ENCODE measurements at places on chromosomes 5 and 9.

DNA sequence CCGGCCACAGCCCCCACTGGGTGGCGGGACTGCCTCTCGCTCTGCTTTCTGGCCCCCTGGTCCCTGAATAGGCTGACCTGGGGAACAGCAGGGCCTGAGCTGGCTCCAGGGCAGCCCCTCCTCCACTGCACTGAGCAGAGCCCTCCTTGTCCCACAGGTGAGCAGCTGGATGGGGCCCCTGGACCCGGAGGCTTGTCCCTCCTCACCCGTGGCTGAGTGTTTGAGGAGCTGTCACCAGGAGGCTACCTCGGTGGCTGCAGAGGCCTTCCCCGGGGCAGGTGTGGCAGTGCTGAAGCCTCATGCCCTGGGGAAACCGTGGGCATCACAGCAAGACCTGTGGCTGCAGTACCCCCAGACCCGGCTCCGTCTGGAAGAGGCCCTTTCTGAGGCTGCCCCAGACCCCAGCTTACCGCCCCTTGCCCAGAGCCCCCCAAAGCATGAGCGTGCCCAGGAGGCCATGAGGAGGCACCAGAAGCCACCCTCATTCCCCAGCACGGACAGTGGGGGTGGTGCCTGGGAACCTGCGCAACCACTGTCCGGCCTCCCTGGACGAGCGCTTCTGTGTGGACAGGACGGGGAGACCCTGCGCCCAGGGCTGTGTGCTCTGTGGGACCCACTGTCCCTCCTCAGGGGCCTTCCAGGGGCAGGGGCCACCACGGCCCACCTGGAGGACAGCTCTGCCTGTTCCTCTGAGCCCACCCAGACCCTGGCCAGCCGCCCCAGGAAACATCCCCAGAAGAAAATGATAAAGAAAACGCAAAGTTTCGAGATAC lies 28.5 kb upstream of the LRRC14B start:
- no peak for DNase-seq

DNA sequence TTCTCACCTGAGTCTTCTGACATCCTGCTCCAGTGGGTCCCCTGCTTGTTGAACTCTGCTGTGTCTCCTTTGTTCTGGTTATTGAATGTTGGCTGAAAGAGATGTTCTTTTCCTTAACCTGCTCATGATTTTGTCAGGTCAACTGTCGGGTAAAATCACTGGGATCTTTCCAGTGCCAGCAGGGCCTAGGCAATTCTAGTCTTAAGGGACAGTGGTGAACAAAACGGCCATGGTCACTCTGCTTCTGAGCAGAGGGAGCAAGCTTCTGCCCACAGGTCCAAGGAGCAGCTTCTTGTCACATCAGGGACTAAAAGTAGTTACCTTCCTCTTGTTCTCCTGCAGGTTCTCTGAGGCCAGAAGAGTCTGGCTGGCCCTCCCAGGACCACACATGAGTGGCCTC lies 65.6 kb downstream of the SEC61B start:
- DNase-seq = no peak

GRCh38 chr9:134168757-134169550 lies 4.6 kb upstream of the RNU6ATAC start:
- no peak for DNase-seq

DNA sequence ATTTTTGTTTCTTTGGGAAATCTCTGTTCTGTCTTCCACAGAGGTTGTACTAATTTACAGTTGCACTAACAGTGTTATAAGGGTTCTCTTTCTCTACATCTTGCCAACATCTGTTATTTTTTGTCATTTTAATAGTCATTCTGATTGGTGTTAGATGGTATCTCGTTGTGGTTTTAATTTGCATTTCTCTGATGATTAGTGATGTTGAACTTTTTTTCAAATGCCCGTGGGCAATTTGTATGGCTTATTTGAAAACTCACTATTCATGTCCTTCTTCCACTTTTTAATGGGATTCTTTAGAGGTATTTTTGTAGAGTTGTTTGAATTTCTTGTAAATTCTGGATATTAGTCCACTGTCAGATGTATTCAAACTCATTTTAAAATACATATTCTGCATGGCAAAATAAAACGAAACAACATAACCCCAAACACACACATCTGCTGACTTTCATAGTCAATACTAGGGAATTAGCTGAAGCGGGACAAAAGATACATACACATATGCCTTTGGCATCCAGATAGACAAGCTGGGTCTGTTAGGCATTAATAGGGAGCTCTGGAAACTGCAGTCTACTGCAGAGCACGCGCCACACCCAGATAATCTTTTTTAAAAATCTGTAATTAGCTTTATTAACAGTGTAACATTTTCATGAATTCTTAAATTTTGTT lies 5.8 kb upstream of the SPATA31C2 start:
- DNase-seq = no peak

GRCh38 chr5:42490831-42491230 lies 67.6 kb downstream of the GHR start:
- DNase-seq = no peak

DNA sequence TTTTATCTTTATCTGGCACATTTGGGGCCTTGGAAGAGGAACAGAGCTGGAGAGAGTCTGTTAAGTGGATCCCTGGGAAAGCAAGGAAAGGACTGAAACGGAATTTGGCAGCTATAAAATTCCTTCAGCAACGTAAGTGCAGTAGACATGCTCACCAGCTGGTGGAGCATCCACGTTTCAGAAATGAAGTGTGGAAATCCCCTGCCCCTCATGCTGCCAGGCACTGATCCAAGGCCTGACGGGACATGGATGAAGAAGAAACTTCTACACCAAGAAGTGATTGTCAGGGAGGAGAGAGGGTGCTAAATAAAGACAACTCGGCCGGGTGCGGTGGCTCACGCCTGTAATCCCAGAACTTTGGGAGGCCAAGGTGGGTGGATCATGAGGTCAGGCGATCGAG lies 209.3 kb downstream of the ROR2 start:
- no peak for DNase-seq

DNA sequence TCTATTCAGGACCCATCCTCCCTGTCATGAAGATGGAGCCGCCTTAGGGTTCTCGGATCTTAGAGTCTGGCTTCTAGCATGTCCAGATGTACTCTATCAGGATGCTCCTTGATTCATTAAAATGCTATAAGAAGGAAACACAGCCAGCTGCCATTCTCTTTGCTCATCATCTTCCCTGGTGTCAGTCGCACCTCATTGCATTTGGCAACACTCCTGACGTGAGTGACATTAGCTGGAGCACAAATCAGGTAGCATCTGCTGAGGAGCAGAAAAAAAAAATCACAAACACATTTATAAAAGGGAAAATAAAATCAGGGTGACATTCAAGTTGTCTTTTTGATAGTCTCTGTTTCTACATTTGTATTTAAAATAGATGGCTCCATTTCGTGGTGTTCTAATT lies 226.1 kb upstream of the NMUR2 start:
- DNase-seq = no peak

DNA sequence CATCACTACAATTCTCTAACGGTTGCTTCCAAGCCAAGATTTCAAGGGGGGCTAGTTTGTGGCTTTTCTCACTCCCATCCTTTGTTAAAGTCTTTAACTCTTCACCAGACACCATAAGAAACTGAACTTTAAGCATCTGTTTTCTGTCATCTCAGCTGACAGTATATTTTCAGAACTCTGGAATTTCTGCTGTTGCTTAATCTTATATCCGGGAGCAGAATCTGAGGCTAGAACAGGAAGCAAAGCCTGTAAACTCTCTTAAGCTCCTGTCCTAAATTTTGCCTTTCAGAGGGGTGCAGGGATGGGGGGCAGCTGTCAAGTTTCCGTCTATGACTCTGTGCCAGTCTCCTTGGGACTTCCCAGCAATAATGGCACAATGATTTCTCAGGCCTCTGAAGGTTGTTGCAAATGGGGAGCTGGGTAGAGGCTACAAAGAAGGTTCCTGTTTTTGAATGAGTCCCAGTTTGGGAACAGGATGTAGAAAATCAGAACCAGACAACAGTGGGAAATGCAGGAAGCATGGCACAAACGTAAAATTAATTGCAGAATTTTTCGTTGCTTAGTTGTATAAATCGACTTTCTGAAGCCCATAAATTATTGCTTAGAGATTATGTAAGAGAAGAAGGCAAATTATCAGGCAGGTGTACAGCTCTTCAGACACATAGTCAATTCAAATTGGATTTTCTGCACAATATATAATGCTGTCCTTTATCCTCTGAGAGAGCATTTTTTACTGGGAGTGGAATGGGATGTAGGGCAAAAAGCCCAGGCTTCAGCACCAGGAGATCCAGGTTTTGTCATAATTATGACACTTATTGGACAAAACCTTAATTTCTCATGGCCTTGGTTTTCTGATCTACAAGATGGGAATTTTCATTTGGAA lies 430.9 kb downstream of the DMAC1 start:
- DNase-seq = no peak

DNA sequence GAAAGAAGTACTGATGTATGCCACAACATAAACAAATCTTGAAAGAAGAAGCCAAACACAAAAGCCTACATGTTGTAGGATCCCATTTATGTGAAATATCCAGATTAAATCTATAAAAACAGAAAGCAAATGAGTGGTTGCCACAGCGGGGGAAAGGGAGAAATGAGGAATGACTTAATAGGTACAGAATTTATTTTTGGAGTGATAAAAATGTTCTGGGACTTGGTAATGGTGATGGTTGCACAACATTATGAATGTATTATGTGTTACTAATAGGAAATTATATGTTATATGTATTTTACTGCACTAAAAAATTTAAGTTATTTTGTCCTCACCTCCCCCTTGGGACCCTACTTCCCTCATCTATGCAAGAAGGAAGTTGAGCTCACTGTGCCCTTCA lies 16.4 kb upstream of the TTC1 start:
- DNase-seq = no peak

- DNase-seq = no peak
These were observed 2.4 kb downstream of the WNK2 start for GRCh38 chr9:93186215-93186945.

DNA sequence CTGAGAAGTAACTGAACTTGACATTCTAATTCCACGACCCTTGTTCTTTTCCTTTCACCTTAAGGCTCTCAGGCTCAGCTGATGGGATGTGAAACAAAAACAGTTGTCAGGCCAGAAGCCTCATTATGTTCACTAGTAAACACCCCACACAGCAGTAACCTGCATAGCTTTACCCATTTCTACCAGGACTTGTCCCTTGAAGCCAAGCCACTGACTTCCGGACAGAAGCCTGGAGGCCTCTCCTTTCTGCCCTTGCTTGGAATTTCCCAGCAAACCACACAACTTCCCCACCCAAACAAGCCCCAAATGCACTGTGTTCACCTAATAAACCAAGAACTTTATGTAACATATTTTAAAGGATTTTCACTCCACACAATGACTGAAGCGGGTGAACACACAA lies 19.6 kb downstream of the PRUNE2 start:
- DNase-seq = no peak

GRCh38 chr9:95399261-95399660 lies 81.8 kb upstream of the FANCC start:
- no peak for DNase-seq

DNA sequence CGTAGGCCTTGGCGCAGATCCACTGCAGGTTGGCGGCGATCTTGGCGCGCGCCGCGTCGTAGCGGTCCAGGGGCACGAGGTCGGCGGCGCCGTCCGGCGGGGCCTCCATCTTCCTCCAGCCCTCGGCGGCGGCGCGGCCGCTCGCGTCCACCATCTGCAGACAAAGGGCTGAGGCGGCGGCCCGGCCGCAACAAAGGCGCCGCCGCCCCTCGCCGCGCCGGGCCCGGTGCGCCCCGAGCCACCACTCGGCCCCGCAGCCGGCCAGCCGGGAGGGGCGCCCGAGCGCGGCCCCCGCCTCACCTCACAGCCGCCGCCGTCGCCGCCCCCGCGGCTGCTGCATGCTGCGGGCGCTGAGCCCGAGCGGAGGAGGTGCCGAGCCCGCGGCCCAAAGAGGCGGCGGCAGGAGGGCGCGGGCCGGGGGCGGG lies 328 bp downstream of the CAMSAP1 start:
- DNase-seq = no peak

DNA sequence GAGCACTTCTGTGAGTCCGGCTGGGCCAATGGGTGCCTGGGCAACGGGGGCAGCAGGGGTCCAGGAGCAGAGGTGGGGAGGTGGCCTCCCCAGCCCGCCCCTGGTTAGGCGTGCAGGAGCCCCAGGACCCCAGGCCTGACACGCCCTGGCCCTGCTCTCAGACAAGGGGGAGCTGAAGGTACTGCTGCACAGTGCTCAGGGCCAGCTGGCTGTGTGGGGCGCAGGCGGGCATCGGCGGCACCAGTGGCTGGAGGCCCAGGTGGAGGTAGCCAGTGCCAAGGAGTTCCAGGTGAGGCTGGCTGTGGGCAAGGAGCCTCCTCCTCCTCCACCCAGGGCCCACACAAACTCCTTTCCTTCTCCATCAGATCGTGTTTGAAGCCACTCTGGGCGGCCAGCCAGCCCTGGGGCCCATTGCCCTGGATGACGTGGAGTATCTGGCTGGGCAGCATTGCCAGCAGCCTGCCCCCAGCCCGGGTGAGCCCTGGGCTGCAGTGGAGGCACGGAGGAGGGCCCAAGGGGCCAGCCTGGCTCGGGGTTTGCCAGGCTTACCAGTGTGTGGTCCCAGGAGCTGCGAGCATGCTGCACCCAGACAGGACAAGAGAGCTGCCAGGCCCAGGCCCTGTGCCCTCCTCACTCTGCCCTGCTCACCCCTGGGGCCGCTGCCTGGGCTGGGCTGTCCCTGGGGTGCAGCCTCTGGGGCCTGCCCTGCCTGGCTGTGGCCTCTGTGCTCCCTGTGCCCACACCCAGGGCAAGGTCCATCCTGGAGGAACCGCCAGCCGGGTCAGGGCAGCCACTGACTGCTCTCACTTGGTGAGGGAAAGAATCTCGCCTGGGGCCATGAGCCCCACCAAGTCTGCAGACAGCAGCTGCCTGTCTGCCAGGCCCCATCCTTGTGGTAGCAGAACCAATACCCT lies 7.0 kb downstream of the MAMDC4 start:
- no peak for DNase-seq

DNA sequence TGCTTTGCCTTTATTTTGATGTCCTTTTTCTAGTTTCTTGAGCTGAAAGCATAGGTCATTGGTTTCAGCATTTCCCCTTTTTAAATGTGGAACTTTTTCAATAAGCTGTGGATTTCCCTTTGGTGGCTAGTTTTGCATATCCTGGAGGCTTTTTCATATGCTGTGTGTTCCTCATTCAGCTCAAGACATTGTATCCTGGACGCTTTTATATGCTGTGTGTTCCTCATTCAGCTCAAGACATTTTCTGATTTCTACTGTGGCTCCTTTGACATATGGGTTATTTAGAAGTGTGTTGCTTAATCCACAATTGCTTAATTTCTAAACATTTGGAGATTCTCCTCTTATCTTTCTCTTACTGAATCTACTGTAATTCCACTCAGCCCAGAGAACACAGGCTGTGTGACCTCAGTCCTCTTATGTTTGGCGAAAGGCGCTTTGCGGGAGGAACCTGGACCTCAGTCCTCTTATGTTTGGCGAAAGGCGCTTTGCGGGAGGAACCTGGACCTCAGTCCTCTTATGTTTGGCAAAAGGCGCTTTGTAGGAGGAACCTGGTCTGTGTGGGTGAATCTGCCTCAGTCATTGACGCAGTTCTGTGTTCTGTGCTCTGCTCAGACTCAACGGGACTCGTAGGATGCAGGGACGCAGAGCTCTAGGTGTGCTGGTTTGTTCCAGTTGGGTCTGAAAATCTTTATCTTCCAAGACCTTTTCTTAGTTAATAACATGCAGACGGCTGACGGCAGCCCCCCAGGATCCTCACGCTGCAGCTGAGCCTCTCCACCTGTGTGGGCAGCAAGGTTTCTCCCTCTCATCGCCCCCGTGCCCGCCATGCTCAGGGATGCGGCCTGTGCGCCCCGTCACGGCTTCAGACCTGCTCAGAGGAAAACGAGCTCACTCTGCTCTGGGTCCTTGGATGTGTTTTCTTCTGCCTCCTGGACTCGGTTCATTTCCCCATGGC lies 6.0 kb upstream of the SLC9A3 start:
- no peak for DNase-seq

- no peak for DNase-seq
These were observed 247.9 kb downstream of the MSX2 start for GRCh38 chr5:174972291-174972690.

GRCh38 chr5:95715799-95716461 lies 15.2 kb upstream of the RHOBTB3 start:
- DNase-seq = no peak

Measured in hematopoietic multipotent progenitor cell treated with erythropoietin and hydrocortisone succinate and interleukin-3 and kit ligand, for 15 days (in vitro differentiated cells).